Left cardiac atrium (tissue), 4 donors: ENCODE measurements at places on chromosomes 4 and X. TPM values are rescaled to one million over a fixed set of nuclear protein-coding genes. Genes with fewer than 3 reads are reported as not detected.

CYTL1 gene
- 1.4 TPM for total RNA-seq

FAM200B gene
- total RNA-seq = 30.9 TPM

CDKL2 gene
- total RNA-seq = 0.62 TPM

AR gene
- 9.4 TPM for total RNA-seq

RBM46 gene
- 0.06 TPM for total RNA-seq

STATH gene
- total RNA-seq = not detected

CLDN22 gene
- not detected for total RNA-seq

DTHD1 gene
- 0.09 TPM for total RNA-seq

TCEAL3 gene
- 25.3 TPM for total RNA-seq

MAOA gene
- total RNA-seq = 102 TPM

MAGEC1 gene
- total RNA-seq = not detected

RPS6KA3 gene
- total RNA-seq = 36.3 TPM

KLHL15 gene
- total RNA-seq = 4.8 TPM

GYPE gene
- 1.3 TPM for total RNA-seq

FGFR3 gene
- 1.6 TPM for total RNA-seq

ADGRG2 gene
- 1.2 TPM for total RNA-seq

ZNF41 gene
- total RNA-seq = 14.7 TPM

HSFX1 gene
- total RNA-seq = 2.3 TPM

PDCL2 gene
- not detected for total RNA-seq
